ENCODE measurements at places on chromosomes 5 and 9. TPM values are rescaled to one million over a fixed set of nuclear protein-coding genes. Genes with fewer than 3 reads are reported as not detected.

PHF19 gene
- 19.0 TPM for total RNA-seq

SLC4A9 gene
- total RNA-seq = 0.18 TPM

CCDC192 gene
- total RNA-seq = not detected

DEPDC1B gene
- 21.5 TPM for total RNA-seq

GDF9 gene
- 0.13 TPM for total RNA-seq

C5orf52 gene
- not detected for total RNA-seq

CAMK2A gene
- not detected for total RNA-seq

RBM22 gene
- total RNA-seq = 20.9 TPM

PRSS3 gene
- total RNA-seq = not detected

TMEM174 gene
- not detected for total RNA-seq

LRRC70 gene
- 1.5 TPM for total RNA-seq

GOLPH3 gene
- 96.5 TPM for total RNA-seq

TMEFF1 gene
- 4.3 TPM for total RNA-seq

TMEM252 gene
- not detected for total RNA-seq

SPATA31A6 gene
- total RNA-seq = 0.03 TPM

CCNJL gene
- total RNA-seq = 3.2 TPM

HSDL2 gene
- 35.3 TPM for total RNA-seq

ADAMTSL2 gene
- total RNA-seq = 0.83 TPM

PCDHGA11 gene
- 0.21 TPM for total RNA-seq

TBC1D2 gene
- total RNA-seq = 2.0 TPM

TXNDC8 gene
- total RNA-seq = not detected

ELAVL2 gene
- not detected for total RNA-seq

C5orf34 gene
- 14.5 TPM for total RNA-seq

ENTREP1 gene
- total RNA-seq = 2.7 TPM

THBS4 gene
- total RNA-seq = 0.48 TPM

AHRR gene
- total RNA-seq = 20.0 TPM

FGD3 gene
- 0.08 TPM for total RNA-seq

SPATA31D4 gene
- total RNA-seq = not detected

CEL gene
- 0.11 TPM for total RNA-seq

ADAMTS16 gene
- not detected for total RNA-seq

MSX2 gene
- total RNA-seq = 2.0 TPM

PCDHGC5 gene
- total RNA-seq = 0.19 TPM

PLAA gene
- total RNA-seq = not detected

GLDC gene
- total RNA-seq = 2.3 TPM

IL3 gene
- total RNA-seq = not detected

CCL27 gene
- total RNA-seq = not detected

IRX1 gene
- 0.75 TPM for total RNA-seq

EGFLAM gene
- total RNA-seq = not detected

HAVCR2 gene
- total RNA-seq = not detected

HRCT1 gene
- not detected for total RNA-seq

SMIM23 gene
- total RNA-seq = not detected

GPR150 gene
- total RNA-seq = not detected

DMRT3 gene
- not detected for total RNA-seq

TAS2R1 gene
- not detected for total RNA-seq

IFNA13 gene
- total RNA-seq = not detected

GRM6 gene
- total RNA-seq = not detected

Measured in SK-MEL-5 (cell line).